AG08395 (cell line): ENCODE measurements at places on chromosomes 5 and 9.

DNA sequence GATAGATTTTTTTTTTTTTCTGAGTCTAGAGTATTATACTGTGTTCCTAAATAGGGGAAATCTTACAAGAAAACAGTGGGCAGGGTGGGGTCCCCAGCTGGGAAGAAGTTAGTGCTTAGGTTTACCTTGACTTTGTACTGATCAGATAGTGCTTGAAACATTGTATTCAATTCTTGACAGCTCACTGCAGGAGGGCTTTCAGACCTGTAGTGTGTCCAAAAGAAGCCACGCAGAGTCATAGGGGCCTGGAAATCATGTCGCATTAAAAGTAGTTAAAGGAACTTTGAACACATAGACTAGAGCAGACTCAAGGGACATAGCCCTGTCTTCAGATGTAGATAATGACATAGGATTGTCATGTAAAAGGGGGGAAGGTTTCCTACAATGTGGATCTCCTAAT lies 215.4 kb upstream of the NR4A3 start:
- DNase-seq = no peak

DNA sequence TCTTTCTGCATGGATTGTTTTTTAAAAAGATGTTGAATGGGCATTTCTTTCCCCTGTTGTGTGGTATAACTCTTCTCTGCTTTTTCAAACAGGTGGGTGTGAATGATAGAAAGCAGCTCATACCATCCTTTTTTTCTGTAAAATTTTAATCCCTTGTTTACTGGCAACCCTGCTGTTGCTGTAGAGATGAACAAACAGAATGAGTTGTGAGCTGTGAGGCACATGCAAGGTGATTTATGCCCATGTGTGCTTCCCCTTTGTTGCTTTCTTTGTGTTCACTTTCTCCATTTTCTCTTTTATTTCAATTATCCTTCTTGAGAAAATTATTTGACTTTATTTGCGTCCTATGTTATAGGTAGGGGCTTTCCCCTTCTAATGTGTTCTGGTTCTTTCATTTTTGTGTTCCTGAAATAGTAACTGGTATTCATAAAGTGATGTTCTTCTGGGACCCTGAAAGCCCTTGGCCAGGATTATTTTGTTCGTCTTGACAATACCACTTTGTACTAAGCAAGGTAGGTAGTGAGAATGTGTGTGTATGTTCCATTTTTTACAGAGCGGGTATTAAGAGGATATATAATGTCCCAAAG lies 79.9 kb downstream of the AOPEP start:
- no peak for DNase-seq

DNA sequence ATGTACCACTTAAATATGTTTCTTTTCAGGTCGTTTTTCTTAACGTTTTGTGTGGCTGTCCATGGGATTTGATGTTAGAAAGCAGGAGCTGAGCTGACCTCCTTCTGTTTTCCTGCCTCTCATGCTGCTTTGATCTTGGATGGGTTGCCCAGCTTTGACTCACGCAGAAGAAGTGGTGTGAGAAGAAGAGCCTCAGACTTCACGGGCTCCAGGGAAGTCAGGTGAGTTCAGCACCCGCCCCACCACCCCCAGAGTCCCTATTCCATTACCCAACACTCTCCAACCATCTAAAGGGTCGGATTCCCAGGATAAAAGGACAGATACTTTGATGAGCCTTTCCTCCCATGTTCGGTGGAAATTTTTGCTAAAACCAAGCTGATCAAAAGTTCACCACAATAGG lies 373.4 kb downstream of the IRX2 start:
- no peak for DNase-seq

- no peak for DNase-seq
Observed at GRCh38 chr5:31967461-31967860, 206.7 kb downstream of the GOLPH3 start.

- DNase-seq = no peak
Observed at GRCh38 chr9:122297512-122297911, 32.8 kb downstream of the MRRF start.

GRCh38 chr5:145912594-145912993 lies 23.8 kb upstream of the SH3RF2 start:
- no peak for DNase-seq

DNA sequence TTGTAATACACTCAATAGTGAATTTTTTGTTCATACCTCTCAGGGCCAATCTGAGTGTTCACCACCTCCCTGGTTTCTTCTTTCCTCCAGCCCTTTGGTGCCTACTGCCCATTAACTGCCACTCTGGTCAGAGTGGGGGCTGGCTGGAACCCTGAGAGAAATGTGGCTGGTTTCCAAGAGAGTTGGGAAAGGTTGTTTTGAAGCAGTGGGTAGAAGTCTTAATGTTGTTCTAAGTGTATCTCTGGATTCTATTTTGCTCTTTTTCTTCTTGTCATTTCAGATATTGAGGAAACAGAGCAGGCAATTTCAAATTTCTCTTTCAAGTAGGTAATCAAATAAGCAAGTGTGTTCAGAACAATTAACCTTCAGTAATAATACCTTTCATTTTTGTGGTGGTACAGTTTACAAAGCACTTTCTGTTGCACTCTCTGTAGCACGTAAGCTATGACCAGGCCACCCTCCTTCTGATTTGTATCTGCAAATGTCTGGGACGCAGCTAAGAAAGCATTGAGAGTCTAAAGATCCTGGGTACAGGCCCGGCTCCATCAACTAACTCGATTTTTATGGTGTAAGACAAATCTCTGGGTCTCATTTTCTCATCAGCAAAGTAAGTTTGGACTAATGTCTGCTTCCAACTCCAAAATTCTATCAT lies 8.4 kb downstream of the SLC1A3 start:
- no peak for DNase-seq

- DNase-seq = no peak
Observed at GRCh38 chr9:129285979-129286772, 108.1 kb upstream of the IER5L start.

DNA sequence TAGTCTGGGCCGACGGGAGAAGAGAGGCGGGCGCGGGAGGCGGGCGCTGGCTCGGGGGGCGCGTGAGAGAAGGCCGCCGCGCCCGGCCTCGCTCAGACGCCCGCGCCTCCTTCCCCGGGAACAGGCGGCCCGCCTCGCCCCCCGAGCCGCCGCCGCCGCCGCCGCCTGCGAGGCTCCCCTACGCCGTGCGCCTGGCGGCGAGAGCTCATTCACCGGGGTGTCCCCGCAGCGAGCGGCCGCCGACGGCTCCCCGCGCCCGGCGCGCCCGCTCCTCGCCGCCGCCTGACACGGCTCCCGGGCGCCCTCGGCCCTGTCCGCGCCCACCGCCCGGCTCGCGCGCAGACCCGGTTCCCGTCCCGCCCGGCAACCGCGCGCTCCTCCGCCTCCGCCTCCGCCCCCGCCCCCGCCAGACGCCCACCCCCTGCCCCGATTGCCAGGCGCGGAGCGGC lies at the start of gene GNAQ:
TSS of gene GNAQ (minus strand) at position 368 of the 449 bp plus-strand sequence. CDS start 576 bp downstream, outside the sequence.
- peak; percentile 11 for DNase-seq

DNA sequence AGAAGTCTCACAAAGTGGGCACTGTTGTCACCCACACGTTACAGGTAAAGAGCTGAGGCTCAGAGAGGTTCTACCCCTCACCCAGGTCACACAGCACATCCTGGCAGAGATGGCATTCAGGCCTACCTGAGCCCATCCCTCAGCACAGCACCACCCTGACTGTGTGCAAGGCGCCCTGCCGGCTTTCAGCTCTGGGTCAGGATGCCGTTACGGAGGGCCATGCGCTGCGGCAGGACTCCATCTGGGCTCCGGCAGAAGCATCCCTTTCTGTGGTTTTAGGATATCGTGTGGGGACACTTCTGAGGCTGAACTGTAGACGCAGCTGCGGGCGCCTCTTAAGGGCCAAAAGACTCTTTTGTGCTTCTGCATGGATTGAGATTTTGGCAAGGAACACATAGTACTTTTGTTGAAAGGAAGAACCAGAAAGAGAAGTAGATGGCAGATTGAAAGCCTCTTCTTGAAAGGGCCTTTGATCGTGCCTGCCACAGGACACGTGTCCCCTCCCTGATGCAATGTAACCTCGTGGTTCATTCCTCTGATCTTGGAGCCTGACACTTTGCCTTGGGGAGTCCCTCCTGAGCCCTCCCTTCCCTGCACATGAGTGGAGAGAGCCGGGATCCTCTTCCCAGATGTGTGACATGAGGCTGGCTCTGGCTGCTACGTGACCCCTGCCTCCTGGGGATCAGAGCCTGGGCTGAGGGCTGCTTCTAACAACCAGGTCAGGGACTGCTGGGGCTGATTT lies 31.3 kb downstream of the USP20 start:
- DNase-seq = no peak

- peak; percentile 53 for DNase-seq
Observed at GRCh38 chr5:125232779-125233230, 486.4 kb upstream of the ZNF608 start.

GRCh38 chr5:175211956-175212756 lies 231.8 kb downstream of the DRD1 start:
- no peak for DNase-seq

DNA sequence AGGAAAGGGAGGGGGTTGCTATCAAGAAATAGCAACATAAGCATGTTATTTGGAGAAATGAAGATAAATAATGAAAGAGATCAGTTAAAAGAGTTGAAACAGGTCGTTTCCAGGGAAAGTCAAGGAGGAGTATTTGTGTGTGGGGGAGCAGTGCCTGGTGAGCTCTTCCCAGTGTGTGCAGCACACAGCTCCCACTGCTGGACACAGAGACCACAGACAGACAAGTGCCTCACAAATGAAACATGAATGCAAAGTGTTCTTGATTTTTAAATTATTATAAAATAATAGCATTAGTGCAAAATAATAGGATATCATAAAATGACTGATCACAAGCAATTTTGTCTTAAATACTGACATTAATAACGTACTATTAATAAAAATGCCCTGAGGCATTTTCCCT lies 40.8 kb downstream of the LIFR start:
- DNase-seq = peak; percentile 47

GRCh38 chr5:177458912-177459350 lies 12.3 kb downstream of the PRR7 start:
- no peak for DNase-seq

DNA sequence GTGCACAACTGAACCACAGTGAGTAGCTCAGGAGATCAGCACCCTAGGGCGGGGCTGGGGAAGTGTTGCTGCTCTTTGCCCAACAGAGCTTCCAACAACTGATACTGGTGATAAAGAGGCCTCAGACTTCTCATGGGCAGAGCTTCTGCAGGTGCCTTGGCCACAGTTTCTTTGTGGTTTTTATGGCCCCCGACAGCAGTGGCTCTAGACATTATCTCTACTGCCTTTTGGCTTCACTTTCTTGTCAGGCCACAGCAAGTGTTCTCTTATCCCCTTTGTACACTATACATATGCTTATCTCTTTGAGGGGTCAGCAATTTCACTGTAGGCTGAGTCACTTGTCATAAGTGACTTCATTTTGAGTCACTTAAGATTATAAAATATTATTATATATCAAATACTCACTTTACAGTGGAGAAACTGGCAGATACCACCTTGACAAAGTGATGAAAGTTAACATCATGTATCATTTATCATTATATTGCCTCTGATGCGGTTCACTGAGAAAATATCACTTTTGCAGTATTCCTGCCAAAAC lies 90.9 kb upstream of the COX7C start:
- DNase-seq = no peak

GRCh38 chr9:98099898-98100297 lies 19.1 kb downstream of the TRIM14 start:
- no peak for DNase-seq

DNA sequence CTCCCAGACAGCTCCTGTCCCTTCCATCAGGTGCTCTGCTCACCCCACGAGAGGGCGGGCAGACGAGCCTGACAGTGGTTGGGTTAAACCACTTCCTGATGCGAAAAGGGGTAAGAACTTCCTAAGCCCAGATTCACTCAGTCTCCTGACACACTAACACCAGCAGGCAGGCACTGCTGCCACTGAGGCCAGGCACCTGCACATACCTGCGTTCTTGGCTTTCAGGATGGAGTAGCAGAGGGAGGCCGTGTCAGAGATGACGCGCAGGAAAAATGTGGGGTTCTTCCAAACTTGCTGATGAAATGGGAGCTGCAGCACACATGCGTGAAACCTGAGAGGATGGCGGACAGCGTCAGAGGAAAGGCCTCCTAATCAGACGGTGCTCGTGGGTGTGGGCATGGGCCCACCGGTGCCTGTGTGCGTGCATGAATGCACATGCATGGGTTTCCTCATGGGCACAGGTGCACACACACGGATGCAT lies 29.9 kb downstream of the SLC6A18 start:
- DNase-seq = no peak

DNA sequence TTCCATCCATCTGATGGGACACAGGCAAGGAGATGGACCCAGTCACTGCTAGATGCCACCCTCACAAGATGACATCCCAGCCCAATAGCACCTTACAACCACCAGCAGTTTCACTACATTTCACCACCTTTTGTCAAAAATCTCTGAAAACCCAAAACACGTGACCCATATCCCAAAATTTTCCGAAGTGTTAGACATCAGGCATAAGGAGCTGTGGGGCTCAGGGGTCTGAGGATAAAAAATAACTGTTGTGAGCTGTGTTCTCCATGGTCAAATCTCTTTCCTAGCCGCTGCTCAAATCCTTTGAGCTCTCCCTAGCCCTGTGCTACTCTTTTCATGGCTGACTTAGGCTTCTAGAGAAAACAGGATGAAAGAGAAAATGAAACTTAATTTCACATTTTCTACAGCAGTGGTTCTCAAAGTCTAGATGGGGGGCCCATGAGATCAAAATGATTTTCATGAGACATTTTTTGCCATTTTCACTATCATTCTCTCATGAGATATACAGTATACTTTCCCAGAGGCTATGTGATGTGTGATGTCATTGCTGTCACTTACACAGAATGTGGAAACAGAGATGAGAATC lies 40.7 kb downstream of the TIMD4 start:
- DNase-seq = no peak

DNA sequence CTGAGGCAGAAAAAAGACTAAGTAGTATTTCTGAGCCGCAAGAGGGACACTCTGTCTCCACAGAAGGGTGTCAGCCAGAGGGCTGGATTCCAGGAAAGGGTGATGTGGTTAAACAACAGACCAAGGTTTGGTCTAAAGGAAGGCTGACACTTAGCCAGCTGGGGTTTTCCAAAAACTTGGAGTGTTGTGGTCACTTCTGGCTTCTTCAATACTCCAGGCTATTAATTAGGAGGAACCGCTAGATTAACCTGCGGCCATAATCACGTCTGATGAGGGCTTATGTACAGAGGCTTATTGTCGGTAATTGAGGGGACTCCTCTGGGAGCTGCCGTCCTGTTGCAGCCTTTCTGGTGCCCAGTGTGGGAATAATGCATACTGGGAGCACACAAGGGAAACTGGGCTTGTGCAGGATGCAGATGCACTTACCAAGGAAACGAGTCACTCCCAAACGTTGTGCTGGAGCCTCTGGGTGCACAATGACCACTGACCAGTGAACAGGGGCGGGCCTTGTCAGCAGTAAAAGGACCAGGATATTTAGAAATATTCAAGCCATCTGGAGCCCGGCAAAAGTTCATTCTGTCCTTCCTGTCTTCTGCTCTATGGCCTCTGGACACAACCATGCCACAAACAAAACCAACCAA lies 70.2 kb upstream of the TUT7 start:
- DNase-seq = peak; percentile 19

GRCh38 chr5:178465861-178466288 lies 124.3 kb downstream of the COL23A1 start:
- DNase-seq = no peak
